BJ (cell line): ENCODE measurements at places on chromosomes 1 and 21.

DNA sequence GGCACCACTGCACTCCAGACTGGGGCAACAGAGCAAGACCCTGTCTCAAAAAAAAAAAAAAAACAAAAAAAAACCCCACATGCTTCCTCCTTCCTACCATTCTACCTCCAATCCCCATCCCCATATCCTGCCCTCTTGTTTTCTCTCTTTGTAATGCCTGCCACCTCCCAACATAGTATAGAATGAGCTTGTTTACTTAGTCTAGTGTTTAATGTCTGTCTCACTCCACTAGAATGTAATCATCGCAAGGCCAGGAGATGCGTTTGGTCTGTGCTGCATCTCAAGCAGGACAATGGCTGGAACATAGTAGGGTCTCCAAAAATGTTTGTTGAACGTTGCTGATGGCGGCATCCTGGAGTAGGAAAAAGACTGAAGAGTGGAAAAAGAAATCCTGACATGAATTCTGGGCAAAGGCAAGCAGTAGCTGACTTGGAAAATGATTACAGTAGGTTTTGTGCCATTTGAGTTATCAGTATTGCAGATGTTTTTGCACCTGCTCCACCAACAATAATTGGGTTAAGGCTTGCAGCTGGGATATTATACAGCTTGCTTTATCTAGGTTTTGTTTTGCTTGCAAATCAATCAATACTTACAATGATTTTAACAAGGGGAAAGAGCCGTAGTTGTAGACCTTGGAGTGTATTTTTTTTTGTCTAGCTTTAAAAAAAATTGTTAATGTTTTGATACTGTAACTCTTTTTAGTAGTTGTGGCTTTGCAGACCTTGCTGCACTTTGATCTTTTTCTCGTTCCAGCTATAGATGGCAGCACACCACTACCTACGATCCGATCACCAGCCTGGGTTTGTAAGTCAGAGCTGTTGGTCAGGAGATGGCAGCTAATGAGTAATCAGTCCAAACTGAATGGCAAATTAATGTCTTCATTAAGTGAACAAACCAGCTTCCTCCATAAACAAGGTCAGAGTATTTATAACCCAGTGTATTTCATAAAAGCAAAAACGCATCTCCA lies 62.4 kb downstream of the BACH1 start:
- DNase-seq: no peak

DNA sequence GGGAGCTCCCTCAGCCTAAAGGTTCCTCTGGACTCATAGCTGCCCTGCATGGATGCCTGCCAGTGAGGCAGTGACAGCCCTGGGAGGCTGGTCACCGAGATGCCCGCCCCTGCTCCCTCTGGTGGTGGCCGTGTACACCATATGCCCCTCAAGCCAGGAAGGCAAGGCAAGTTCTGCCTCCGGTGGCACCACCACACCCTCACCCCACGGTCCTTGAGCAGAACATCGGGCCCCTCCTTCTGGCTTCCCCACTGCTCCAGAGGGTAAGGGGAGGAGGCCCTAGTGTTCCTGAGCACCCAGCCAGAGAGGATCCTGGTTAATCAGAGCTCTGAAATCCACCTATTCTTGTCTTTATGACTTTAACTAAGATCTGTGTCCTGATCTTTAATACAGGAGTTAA lies 1.5 kb upstream of the S100A14 start:
- no peak for DNase-seq

- DNase-seq: no peak
These were observed 6.2 kb upstream of the ACP6 start for GRCh38 chr1:147676311-147677085.

- DNase-seq: no peak
These were observed 178.6 kb upstream of the HMGB4 start for GRCh38 chr1:33685256-33685655.

DNA sequence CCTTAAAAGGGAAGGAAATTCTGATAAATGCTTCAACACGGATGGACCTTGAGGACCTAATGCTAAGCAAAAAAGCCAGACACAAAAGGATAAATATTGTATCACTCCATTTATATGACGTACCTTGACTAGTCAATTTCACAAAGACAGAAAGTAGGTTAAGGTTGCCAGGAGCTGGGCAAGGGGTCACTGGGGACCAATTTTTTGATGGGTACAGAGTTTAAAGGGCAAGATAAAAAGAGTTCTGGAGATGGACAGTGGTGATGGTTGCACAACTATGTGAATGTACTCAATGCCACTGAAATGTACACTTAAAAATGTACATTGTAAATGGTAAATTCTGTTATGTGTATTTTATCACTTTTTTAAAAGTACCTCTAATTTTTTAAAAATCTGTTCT lies 32.1 kb upstream of the SLAMF9 start:
- no peak for DNase-seq

DNA sequence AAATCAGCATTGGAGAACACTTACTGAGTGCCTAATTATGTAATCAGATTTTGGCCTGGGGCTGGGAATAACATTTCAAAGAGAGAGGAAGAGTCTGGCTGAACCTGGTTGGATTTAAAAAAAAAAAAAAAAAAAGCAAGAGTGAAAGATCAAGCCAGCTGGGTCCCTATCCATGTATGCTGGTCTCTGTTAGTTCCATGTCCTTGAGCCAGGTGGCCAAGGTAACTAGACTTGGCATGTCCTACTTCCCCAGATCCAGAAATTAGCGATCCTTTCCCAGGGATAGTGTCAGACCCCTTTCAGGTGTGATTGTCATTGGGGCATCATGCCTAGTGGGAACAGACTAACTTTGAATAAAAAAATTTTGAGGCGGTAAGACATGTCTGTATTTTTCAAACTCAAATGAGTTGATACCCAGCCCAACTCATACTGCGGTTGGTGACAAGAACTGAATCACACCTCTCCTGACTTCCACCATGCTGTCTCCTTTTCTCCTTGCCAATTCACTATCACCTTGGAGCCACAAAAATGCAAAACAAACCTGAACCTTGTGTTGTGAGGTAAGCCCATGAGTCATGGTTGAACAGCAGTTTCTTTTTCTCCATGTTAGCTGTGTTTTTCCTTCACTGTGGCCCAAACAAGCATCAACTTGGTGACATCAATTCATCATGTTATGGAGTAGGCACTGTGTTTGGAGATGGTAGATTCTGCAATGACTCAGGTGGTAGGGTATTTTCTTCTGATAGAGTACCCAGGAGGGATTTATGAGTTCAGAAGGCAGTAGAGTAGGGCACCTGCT lies 24.5 kb upstream of the PPP2R5A start:
- no peak for DNase-seq

DNA sequence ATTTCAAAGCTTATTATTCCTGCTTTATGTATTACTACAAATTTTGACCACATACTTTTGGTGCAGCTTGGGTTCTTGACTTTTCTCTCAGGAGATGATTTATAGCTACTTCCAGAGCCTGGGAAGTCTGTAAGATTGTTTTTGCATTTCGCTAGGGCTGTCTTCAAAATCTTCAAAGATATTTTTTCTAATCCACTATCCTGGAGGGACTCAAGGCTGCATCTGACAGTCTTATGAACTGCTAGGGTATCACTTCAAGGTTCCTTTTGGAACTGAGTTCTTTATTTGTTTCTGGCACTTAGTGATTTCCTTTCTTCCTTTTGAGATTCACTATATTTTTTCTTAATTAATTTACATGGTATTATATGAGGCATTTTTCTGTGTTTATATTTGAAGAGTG lies 90.0 kb upstream of the LYPLAL1 start:
- DNase-seq: no peak

- DNase-seq: no peak
These were observed 10.4 kb upstream of the TMEM240 start for GRCh38 chr1:1550591-1551432.

- peak; percentile 34 for DNase-seq
These were observed 95.6 kb downstream of the ASH1L start for GRCh38 chr1:155466996-155467395.

- DNase-seq: no peak
These were observed 28.4 kb upstream of the C1orf159 start for GRCh38 chr1:1144122-1144842.

DNA sequence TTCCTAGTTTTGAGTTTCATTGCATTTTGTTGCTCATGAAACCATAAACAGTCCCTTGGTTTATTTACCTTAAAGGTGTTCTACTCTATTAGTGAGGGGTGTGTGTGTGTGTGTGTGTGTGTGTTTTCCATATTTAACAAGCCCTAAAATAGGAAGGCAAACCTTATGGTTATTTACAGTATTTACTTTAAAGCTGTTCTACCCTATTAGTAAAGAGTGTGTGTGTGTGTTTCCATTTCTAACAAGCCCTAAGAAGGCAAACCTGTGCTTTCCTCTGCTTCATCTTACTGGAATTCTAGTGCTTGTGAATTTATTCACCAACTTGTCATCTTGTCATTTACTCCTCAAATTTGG lies 53.6 kb downstream of the CTTNBP2NL start:
- no peak for DNase-seq

DNA sequence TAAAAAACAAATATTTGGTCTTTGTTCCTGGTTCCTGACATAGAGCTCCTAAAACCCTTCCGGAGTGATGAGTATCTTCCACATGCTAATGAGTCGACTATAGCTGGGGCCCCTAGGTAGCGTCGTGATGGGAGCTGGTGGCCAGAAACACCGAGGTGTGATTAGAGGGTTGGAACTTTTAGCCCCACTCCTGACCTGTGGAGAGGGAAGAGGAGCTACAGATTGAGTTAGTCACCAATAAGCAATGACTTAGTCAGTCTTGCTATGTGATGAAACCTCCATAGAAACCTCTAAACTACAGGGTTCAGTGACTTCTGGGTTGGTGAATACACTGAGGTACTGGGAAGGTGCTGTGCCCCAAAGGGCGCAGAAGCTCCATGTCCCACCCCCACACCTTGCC lies 30.1 kb upstream of the PLD5 start:
- no peak for DNase-seq

DNA sequence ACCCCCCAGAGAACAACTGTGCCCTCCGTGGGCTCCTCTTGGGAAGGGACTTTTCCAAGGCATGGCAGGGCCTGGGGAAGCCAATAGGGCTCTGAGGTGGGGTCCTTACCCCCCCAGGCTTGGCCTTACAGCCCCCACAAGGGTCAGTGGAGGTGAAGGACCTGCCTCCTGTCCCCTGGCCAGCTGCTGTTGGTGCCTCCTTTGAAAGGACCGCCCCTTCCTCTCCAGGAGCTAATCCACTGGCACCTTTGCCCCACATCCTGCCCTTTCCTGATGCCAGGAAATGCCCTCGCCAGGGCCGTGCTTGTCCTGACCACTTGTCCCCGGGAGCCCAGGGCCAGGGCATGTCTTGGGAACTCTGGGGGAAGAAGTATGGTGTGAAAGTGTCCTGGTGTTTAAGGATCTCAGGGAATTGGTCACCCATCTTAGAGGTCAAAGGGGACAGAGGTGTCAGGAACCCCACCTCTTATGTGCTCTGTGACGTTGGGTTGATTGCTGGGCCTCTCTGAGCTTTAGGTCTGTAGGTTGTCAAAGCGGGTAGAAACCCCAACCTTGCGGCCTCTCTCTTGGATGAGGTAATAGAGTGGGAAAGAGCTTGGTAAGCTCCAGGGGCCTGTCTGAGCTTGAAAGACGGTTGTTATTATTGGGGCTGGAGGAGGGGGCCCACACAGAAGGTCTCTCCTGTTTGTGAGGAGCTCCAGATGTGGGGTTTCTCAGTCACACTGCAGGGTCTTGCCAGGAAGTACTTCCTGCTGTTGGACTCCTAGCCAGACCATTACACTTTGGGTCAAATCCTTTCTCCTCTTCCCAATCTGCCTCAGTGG lies 2.8 kb downstream of the KCNQ4 start:
- DNase-seq: no peak

DNA sequence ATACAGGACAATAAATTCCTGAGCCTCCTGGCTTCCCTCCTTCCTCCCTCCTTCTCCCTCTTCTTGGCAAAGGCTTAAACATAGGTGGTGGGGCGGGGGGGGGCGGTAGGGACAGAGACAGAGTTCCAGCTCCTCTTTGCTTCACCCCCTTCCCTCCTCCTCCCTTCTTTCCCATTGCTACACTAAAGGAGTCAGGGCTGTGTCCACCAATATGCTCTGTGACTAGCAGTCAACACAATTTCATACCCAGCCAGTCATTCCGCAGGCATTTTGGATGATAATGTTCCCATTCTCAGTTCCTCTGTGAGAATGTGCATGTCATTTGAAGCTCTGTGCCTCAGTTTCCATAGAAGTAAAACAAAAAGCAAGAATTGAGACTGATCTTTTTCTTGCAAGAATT lies 1.7 kb downstream of the LMOD1 start:
- DNase-seq: no peak

DNA sequence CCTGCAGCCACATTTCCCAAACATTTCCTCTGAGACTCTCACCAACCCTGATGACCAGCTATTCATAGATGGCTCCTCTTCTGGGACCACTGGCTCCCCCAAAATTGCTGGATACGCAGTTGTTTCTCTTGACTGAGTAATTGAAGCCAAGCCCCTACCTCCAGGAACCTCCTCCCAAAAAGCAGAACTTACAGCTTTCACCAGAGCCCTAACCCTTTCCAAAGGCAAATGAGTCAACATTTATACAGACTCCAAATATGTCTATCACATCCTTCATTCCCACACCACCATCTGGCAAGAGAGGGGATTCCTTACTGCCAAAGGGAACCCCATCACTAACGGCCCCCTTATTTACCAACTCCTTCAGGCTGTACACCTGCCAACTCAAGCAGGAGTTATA lies 20.3 kb upstream of the CA6 start:
- no peak for DNase-seq

- no peak for DNase-seq
These were observed 1423.9 kb upstream of the PRMT6 start for GRCh38 chr1:105632342-105633196.

- DNase-seq: no peak
These were observed 77.2 kb downstream of the NRIP1 start for GRCh38 chr21:14987370-14988170.

GRCh38 chr1:239587066-239587465 lies 200.7 kb downstream of the CHRM3 start:
- DNase-seq: no peak

- DNase-seq: no peak
These were observed 3.6 kb upstream of the MAN1A2 start for GRCh38 chr1:117363571-117364048.

- no peak for DNase-seq
These were observed 169.6 kb upstream of the LHX8 start for GRCh38 chr1:74964508-74965102.

DNA sequence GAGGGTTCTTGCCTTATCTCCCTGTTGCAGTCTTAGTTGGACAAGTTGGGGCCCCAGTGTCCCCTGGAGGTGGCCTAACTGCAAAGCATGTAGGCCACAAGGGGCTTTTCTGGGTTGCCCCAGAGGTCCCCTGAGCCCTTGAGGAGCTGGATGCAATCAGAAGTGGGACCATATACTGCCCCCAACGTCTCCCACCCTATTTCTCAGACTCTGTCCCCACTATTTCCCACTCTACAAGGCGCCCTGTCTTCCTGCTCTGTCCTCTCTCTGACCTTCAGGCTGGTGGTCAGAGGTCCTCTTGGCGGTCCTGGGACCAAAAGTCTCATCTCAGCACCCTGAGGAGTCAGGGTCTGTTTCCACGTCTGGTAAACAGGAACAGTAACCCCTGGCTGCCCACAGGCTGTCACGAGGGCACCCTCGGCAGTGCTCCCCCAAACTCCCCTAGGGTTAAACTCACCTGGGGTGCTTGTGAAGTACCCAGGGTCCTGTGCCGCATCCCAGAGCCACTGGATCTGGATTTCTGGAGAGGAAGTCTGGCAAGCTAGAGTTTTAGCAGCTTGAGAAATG lies 14.9 kb downstream of the PROK1 start:
- DNase-seq: no peak
